H1 (cell line): ENCODE measurements at places on chromosomes 1 and 21. TPM values are rescaled to one million over a fixed set of nuclear protein-coding genes. Genes with fewer than 3 reads are reported as not detected.
A peak's percentile ranks its signal among the peaks of the same experiment; 100 is the strongest.

DNA sequence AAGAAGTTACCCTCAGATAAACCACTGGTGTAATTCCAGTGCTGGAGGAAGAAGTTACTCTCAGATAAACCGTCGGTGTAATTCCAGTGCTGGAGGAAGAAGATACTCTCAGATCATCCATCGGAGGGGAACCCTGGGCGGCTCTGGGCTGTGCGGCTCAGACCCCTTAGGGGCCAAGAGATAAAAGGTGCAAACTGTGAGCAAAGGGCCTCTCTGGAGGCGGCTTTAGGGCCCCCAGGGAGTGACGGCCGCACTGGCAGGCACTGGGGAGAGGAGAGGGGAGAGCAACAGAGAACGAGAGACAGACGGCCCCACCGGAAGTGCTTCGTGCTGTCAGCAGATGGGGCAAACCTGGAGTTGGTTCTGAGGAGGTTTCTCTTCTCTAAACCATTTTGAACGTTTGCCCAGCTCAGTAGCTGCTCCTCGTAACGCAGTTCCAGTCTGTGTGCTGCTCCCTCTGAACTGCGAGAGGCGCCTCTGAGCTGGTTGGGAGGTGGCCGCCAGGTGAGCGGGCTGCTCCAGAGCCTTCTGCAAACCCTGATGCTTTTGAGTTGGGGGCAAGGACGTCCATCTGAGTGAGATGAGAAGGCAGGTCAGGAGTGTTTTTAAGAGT, 62.6 kb upstream of the COL6A1 start:
- no peak for DNase-seq

DNA sequence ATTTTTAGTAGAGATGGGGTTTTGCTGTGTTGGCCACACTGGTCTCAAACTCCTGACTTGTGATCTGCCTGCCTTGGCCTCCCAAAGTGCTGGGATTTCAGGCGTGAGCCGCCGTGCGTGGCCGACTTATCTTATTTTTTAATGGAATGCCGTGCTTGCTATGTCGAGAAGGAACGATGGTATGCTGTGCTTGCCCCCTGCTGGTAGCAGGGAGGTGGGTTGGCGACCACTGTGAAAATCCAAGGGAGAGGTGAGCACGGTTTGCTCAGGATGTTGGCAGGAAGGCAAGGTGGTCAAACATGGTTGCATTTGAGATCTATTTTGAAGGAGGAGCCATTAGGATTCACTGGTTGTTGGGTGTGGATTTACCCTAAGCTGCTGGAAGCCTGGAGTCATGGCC, 45.8 kb upstream of the RCC2 start:
- peak; percentile 36 for DNase-seq

Gene F5
- polyA plus RNA-seq: 0.02 and 0.06 TPM in 2 replicates

- no peak for DNase-seq
These were observed 110.9 kb downstream of the TOMM20 start for GRCh38 chr1:235017719-235018118.

GRCh38 chr1:3018051-3018471, 3.2 kb upstream of the ACTRT2 start:
- no peak for DNase-seq

GRCh38 chr1:159798893-159799292, 3.3 kb upstream of the FCRL6 start:
- peak; percentile 59 for DNase-seq

DNA sequence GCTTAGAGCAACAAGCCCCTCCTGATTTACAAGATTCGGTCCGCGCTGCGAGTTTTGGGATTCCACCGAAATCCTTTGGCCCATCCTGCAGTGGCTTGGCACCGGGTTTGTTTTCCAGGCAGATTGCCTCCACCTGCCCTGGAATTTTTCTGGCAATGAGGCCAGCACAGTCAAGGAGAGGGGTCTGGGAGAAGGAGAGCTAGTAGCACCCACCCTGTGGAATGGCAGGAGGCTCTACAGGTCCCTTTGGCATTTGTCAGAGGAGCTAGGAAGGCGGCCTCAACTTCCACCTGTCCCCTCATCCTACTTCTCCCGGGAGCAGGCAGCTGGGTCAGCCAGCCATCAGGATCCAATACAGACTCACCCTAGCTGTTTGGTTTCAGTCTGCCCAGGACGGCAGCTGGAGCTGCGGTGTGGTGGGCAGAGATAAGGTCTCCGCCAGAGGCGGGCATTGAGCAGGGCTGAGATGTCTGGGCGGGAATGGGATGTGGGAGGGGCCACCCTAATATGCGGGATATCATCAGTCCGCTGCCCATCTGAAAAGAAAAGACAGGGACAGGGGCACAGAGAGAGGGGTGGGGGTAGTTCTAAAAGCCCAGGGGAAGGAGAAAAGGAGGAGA, 37.8 kb upstream of the PRELP start:
- no peak for DNase-seq

Gene HPCAL4
- polyA plus RNA-seq: 0.55 and 0.74 TPM in 2 replicates

DNA sequence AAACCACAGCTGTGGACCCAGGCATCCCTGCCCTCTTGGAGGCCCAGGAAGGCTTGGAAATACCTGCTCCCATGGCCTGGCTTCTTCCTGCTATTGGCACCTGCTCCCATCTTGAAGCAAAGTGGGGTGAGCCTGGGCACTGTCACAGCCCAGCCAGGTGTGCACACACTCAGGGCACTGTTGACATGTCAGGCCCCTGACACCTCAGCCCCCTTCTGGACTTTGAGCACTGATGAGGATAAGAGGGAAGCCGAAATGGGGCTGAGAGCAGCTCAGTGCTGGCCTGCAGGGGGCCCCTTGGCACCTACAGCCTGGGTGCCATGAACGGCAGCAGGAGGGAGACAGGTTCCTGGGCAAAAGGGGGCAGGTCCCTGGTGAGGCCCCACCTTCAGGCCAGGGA, 55.9 kb downstream of the DAB1 start:
- no peak for DNase-seq

DNA sequence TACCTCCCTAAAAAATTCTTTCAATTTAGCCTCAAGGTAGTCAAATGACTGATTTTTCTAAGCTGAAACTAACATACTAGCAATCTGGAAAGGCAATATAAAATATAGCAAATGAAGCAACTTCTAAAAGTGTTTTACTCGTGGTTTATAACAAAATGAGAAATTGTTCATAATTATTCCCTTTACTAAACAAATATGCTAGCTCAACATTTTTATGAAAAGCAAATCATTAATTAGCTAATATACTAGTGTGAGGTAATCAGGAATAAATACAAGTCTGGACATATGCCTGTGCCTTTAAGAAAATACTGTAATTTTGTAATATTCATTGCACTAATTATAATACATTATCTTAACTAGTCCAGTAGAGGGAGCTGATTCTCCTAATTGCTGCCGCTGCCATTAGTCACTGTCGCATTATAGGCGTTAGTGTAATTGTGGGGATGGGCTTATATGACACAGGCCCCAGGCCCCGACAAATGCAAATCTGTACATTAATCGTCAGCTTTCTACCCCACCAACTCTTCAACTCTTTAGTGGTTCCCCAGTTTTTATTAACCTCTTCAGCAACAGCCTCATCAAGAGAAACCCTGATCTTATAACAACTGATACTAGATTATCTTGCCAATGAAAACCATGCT, 160.9 kb downstream of the GABPA start:
- no peak for DNase-seq
